Activated T-cell treated with anti-CD3 and anti-CD28 coated beads for 1 hour (primary cell): ENCODE measurements at places on chromosomes 16 and 17.

DNA sequence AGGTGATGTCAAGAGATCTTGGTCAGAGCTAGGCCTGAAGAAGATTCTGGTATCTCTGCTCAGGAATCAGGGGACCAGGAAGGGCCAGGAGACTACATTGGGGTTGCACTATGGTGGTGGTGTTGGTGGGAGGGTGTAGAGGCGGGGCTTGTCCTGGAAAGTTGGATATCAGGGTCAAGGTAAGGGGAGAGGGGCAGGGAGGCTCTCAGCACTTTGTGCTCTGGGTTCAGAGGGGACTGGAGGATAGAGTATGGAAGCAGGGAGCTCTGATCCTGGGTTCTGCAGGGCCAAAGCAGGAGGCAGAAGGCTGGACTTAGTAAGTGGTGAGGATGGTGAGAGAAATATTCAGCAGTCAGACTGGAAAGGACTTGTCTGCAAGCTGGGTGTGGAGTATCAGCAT lies 3.0 kb downstream of the NOL3 start:
- no peak for DNase-seq

GRCh38 chr17:1110862-1111598 lies 68.8 kb downstream of the ABR start:
- DNase-seq = no peak

- DNase-seq = no peak
Measured at GRCh38 chr17:40348562-40349476, 15.7 kb downstream of the GJD3 start.

DNA sequence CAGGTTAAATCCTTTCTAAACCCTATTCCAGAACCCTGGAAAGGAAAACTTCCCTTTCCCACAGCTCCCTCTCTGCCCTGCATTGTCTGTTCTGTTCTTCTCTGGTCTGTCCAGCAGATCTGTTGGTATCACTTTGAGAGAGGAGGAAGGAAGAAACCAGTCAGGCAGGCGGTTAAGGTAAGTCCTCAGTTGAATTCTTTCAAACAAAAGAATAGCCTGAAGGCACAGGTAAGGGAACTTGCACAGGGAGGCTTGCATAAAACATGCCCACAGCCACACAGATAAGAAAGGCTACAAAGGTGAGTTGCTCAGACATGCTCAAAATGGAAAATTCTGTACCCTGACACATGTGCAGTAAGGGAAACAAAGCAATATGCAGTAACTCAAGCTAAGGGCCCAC lies 595.7 kb upstream of the CDH5 start:
- no peak for DNase-seq

- no peak for DNase-seq
Measured at GRCh38 chr16:67101311-67102082, 8.2 kb upstream of the PHAF1 start.

DNA sequence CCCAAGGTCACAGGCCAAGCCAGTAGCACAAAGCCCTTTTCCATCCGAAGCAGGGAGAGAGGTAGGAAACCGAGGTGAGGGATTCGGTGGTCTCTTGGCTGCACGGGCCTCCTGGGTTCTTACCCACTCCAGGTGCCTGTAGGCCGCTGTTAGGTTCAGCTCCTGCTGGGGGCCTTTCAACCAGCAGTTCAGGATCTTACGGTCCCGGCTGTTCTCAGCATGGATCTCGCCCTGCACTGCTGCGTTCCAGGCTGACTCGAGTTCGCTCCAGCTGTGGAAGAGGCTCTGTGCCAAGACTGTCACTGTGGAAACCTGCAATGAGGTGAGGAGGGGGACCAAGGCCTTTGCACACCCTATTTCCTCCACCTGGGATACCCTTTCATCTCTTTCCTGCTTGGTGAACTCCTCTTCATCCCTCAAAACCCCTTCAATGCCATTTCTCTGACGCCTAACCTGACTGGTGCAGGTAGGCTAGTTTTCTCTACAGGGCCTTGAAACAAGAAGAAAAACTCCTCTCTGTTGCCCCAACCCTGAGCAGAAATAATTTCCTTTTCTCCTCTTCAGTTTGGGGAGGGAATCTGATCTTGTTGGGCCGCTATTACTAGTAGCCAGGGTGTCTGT lies 103.6 kb downstream of the RMI2 start:
- no peak for DNase-seq

DNA sequence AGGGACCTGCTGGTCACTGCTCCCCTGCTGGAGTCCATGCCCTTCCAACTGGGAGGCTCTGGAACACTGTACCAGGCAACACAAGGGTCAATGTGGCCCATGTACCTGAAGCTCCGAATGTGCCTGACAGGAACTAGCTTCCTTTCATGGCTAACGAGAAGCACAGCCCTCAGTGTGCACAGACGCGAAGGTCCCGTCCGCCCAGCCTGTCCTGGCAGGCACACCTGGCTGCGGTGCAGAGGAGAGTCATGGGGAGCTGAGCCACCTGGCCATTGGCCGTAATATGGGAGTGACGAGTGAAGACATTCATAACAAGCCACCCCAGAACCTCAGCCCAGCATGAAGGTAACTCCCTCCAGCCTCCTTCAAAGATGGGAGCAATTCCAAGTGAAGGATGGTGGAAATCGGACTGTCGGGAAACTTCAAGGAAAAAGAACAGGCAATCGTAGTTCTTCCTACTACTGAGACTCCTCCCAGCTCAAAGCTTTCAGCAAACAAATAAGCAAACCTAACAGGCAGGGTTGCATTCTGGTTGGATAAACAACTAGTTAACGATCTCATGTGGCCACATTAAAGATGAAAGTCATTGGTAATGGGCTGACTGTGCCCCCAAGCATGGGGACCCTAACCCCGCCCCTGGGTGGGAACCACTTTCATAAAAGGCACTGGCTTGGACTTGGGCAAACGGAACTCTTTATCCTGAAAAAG lies 13.2 kb downstream of the TMEM11 start:
- DNase-seq = no peak

GRCh38 chr17:10758062-10758461 lies 28.2 kb upstream of the TMEM220 start:
- DNase-seq = no peak

DNA sequence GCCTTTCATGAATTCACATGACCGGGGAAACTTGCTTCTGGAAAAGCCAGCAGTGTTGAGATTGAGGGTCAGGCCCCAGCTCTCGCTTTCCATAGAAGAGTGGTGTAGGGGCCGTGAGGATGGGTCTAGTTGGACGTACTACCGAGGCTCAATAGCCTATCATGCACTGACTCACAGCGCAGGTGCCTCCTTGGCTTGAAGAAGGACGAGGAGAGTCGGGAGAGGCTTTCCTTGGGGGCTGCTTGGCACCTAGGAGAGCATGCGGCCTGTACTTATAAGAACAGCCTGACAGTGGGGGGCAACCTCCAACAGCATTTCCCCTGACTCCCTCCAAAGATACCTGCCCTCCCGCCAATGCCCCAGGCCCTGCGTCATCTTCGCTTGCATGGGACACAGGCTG lies 37.6 kb downstream of the WSCD1 start:
- DNase-seq = no peak

- no peak for DNase-seq
Measured at GRCh38 chr16:49023050-49023449, 258.6 kb downstream of the CBLN1 start.

- DNase-seq = no peak
Measured at GRCh38 chr16:50126183-50126582, 26.9 kb upstream of the TENT4B start.

DNA sequence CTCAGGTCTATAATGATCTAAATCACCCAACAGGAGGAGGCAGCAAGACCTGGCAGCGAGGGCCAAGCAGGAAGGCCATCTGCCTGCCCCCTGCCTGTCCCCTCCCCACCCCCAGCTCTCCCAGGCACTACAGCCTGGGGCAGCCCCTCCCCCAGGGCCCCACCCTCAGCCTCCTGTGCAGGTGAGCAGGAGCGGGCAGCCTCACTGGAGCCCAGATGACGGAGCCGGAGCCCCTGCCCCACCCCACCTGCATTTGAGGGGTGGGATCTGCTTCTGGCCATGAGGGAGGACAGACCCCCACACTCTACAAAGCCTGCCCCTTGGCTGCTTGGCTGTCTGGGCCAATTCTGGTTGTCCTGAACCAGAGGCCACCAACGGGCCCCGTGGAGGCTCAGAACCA lies 12.4 kb upstream of the BAHCC1 start:
- DNase-seq = no peak

DNA sequence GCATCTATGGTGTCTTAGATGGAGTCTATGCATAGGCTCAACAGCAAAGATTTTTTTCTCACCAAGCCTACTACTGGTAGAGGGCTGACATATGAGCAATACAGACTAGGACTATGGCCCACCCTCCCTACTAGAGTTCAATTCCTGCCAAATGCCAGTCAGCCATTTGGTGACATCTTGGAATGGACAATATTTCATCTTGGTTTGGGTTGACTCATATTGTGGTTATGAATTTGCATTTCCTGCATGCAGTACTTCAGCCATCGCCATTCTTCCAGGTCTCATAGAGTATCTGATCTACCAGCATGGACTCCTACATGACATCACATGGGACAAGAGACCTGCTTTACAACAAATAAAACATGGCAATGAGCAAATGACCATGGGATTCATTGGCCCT lies 778.1 kb upstream of the SOX9 start:
- no peak for DNase-seq
